ENCODE measurements at places on chromosomes 12 and 14. TPM values are rescaled to one million over a fixed set of nuclear protein-coding genes. Genes with fewer than 3 reads are reported as not detected.

BAZ1A gene
- 17.2 TPM for total RNA-seq

AP5M1 gene
- total RNA-seq = 32.5 TPM

SCAF11 gene
- total RNA-seq = 101 TPM

WIF1 gene
- 1.9 TPM for total RNA-seq

TEX22 gene
- 0.23 TPM for total RNA-seq

CLEC4D gene
- 1.8 TPM for total RNA-seq

AKAP3 gene
- total RNA-seq = 1.8 TPM

DERA gene
- total RNA-seq = 30.3 TPM

DDN gene
- 23.6 TPM for total RNA-seq

KNTC1 gene
- 41.7 TPM for total RNA-seq

PLXNC1 gene
- total RNA-seq = 12.8 TPM

CAMKK2 gene
- 21.7 TPM for total RNA-seq

GPX2 gene
- total RNA-seq = 2.5 TPM

SCNN1A gene
- total RNA-seq = 131 TPM

RFLNA gene
- total RNA-seq = 15.0 TPM

KLHL33 gene
- 1.5 TPM for total RNA-seq

TMEM132D gene
- 1.3 TPM for total RNA-seq

SLC6A12 gene
- 15.2 TPM for total RNA-seq

STXBP6 gene
- 6.8 TPM for total RNA-seq

TMCC3 gene
- total RNA-seq = 23.3 TPM

CCDC175 gene
- total RNA-seq = 1.5 TPM

P2RX2 gene
- 1.5 TPM for total RNA-seq

AQP6 gene
- 18.5 TPM for total RNA-seq

MAGOHB gene
- total RNA-seq = 22.4 TPM

RFX4 gene
- total RNA-seq = not detected

FOXN4 gene
- 0.29 TPM for total RNA-seq

CCDC38 gene
- total RNA-seq = not detected

CDH24 gene
- total RNA-seq = 18.1 TPM

SOCS2 gene
- total RNA-seq = 45.3 TPM

IAPP gene
- total RNA-seq = not detected

OTUB2 gene
- 3.7 TPM for total RNA-seq

CCNK gene
- 35.8 TPM for total RNA-seq

PDE3A gene
- 46.7 TPM for total RNA-seq

CPNE6 gene
- not detected for total RNA-seq

STK38L gene
- total RNA-seq = 27.2 TPM
